SIG-M5 (cell line): ENCODE measurements at places on chromosomes 1 and 21.

DNA sequence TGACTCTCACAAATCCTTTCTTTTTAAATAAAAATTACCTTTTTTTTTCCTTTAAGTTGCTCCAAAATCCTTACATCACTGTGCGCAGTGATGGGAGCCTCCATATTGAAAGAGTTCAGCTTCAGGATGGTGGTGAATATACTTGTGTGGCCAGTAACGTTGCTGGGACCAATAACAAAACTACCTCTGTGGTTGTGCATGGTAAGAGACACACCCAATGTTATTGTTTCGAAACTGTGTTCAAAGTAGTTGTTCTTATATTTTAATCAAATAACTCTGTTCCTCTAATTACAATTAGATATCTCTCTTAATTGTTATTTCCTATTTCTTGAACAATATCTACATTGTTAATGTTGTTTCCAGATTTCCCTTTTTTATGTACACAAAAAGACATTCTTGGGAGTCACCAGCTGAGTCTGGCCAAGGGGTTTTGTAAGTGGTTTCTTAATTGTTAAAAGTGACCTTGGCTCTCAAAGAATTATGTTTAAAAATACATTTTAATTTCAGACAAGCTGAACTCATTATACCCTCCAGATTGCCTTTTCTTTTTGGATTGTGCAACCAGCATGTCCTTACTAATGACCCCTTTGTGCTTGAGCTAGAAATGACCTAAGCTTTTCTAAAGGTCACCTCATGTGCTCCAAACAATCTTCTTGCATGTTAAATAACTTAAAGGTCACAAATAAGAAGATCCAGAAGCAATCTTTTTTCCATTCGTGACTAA is 250.1 kb downstream of the HMCN1 start:
- no peak for DNase-seq

- DNase-seq = no peak
Observed at GRCh38 chr1:19793360-19794046, 6.2 kb downstream of the TMCO4 start.

- no peak for DNase-seq
Observed at GRCh38 chr1:90614872-90615271, 102.2 kb downstream of the BARHL2 start.

DNA sequence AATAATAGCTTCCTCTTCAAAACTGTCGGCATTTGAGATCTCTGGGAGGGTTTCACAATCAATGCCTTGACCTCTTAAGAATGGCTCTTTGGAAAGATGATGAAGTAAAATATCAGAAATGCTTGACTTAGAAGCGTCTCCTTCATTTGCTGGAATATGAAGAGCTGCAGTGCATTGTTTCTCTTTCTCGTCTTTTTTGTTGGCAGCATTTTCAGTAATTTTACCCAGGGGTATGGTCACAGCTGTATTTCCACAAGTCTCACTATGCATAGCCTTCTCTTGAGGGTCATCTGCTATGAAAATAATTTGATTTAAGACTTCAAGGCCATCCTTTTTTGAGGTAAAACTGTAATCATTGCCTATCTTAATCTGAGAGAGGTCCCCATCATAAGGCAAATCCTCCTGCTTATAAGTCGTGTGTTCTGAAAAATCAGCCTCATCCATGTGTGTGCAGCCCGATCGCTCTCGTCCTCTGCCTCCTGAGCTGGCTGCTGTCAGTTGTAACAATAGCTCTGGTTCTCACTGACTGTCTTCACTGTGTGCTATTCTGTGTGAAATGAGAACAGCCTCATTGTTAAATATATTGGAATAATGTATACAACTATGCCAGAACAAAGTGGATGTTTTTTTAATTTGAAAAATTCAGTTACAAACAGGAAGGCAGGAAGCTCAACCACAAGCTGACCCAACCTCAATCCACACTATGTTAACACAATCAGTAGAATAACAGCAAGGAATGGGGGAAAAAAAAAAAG is 4.5 kb downstream of the AKNAD1 start:
- DNase-seq = no peak

- DNase-seq = no peak
Observed at GRCh38 chr1:154240294-154240833, 19.6 kb downstream of the UBAP2L start.
